Esophagus muscularis mucosa (tissue), 4 donors: ENCODE measurements at places on chromosomes 2 and 18.

DNA sequence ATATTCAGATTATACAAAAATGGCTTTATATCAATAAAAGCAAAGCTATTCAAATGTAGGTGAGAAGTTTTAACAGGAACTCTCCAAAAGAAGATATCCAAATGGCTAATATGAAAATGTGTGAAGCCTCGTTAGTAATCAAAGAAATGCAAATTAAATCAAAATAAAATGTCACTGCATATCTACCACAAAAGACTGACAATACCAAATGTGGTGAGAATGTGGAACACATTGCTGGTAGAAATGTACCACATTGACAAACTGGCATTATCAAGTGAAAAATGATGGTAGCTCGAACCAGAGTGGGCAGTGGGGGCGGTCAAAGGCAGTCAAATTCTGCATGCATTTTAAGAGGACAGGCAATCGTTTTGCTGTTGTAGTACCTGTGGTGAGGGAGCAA, 1012.7 kb downstream of the TDRD15 start:
- no peak for DNase-seq

GRCh38 chr2:186702501-186702900, 8.6 kb downstream of the FAM171B start:
- no peak for DNase-seq

GRCh38 chr18:13217971-13218367, 591 bp upstream of the LDLRAD4 start:
- no peak for DNase-seq

- DNase-seq: no peak
Observed at GRCh38 chr2:142131010-142131669, at the start of gene LRP1B. TSS of gene LRP1B (minus strand) at chr2:142131016. CDS start at chr2:142130729, 287 bp downstream.

GRCh38 chr18:3411854-3412268, 38.1 kb upstream of the TGIF1 start:
- no peak for DNase-seq

- peak; percentile 39 for DNase-seq
Observed at GRCh38 chr2:217168496-217168895, 308.6 kb upstream of the TNP1 start.

DNA sequence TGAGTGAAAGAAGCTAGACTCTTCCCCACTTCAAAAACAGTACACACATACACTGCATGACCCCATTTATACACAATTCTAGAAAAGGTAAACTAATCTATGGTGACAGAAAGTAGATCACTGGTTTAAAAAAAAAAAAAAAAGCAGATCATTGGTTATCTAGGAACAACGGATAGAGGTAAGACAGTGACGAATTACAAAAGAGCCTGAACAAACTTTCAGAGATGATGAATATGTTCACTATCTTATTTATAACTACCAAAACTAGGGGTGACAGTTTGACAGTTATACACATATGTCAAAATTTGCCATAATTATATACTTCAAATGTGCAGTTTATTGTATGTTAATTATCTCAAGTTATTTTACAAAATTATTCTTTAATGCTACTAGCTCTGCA, 27.5 kb downstream of the MAP3K2 start:
- no peak for DNase-seq

GRCh38 chr2:154259030-154259429, 387.3 kb downstream of the GALNT13 start:
- DNase-seq: no peak

DNA sequence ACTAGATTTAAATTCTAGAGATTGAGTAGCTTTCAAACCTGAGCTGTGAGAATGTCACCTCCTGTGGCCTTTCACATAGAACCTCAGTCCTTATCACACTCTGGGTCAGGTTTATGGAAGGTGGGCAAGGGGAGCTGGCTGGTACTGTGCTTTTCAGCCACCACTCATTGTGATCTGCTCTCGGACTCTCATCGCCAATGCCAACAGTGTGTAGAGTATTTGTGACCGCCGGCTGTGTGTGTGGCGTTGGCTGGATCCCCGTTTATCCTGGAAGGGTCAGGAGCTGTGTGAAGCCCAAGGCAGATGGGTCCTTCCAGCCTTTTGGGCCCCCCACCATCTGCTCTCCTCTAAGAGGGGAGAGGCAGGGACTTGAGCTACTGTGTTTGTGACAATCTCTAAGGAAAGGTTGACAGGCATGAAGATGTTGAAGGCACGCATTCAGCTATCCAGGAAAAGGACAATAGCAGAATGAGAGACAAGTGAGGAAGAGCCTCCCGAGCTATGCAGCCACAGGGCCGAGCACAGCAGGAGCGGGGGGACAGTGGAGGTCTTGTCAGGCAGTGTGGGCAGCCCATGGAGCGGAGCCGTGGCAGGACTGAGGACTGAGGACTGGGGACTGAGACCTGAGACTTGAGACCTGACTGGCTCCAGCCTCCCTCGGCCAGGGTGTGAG, 107.1 kb upstream of the TPO start:
- peak; percentile 89 for DNase-seq

GRCh38 chr18:22753130-22753831, 179.8 kb upstream of the RBBP8 start:
- DNase-seq: no peak

GRCh38 chr18:48136827-48137373, 206.4 kb upstream of the SMAD2 start:
- DNase-seq: no peak

DNA sequence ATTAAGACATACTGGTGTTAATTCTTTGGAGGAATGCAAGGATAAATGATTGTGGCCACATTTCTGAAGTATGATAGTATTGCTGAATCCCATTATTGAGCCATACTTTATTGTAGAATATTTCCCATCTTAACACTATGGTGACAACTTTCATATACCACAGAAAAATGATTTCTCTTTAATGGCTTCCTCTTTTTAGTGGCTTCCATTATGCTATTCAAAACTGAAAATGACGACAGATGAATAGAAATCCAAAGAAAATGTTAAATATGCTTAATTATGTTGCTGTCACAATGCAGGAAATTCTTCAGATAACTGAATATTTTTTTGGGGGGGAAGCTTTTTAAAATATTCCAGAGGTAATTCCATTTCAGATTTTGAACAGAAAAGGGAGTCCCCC, 88.9 kb upstream of the TMEM200C start:
- no peak for DNase-seq
